ENCODE measurements at places on chromosomes 13 and 19.

GRCh38 chr19:7524523-7524922, 2.1 kb downstream of the MCOLN1 start:
- no peak for DNase-seq

- no peak for DNase-seq
These were observed 575.9 kb downstream of the MYO16 start for GRCh38 chr13:109205315-109205714.

- no peak for DNase-seq
These were observed 31.9 kb downstream of the RFXAP start for GRCh38 chr13:36850790-36851438.

- no peak for DNase-seq
These were observed 19.1 kb downstream of the ZNF264 start for GRCh38 chr19:57210381-57210780.

- DNase-seq: peak; percentile 80
These were observed 2.2 kb upstream of the PLK5 start for GRCh38 chr19:1521636-1522035.

GRCh38 chr13:102237230-102237629, 164.6 kb downstream of the FGF14 start:
- DNase-seq: no peak

- no peak for DNase-seq
These were observed 110.1 kb upstream of the RXFP2 start for GRCh38 chr13:31629085-31629780.

DNA sequence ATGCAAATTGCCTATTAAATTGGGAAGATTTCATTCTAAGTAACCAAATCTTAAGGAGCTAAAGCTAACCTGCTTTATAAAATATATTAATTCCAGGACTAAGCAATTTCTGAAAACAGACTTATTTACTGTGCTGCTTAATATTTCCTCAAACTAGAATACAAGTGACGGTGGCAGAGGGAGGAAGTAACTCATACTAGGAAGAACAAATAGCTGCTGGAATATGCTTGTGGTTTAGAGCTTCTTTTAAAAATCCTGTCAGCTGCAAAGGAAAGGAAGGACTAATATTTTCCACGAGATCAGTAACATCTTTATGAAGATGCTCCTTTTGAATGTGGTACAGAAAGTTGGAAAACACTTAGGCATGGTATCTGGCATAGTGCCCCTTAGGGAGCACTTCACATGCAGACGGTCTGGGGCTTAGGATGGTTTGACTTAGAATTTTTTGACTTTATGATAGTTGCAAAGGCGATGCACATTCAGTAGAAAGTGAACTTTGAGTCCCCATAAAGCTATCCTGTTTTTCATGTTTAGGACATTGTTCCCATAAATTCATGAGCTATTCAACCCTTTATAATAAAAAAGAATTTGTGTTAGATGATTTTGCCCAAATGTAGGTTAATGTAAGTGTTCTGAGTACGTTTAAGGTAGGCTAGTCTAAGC, 3.4 kb upstream of the HNRNPA1L2 start:
- DNase-seq: no peak

- DNase-seq: peak; percentile 28
These were observed 844 bp upstream of the ASPDH start for GRCh38 chr19:50514346-50515167.

- DNase-seq: no peak
These were observed 2.8 kb downstream of the DNAJC3 start for GRCh38 chr13:95679722-95680121.

GRCh38 chr19:18119013-18119716, 21.6 kb downstream of the MAST3 start:
- DNase-seq: no peak

GRCh38 chr13:58018020-58018419, 386.5 kb downstream of the PCDH17 start:
- no peak for DNase-seq

GRCh38 chr13:73224703-73225102, 165.9 kb downstream of the KLF5 start:
- no peak for DNase-seq

DNA sequence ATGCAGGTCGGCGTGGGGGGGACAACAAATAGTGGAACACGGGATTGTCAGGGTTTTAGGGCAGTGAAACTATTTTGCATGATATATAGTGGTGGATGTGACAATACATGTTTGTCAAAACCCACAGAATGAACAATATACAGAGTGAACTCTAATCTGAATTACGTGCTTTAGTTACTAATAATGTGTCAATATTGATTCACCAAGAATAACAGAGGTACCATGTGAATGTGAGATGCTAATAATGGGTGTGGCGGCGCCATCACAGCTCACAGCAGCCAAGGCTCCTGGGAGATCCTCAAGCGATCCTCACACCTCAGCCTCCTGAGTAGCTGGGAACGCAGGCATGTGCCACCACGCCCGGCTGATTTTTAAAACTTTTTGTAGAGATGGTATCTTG, 12.9 kb downstream of the ELAVL1 start:
- DNase-seq: no peak

DNA sequence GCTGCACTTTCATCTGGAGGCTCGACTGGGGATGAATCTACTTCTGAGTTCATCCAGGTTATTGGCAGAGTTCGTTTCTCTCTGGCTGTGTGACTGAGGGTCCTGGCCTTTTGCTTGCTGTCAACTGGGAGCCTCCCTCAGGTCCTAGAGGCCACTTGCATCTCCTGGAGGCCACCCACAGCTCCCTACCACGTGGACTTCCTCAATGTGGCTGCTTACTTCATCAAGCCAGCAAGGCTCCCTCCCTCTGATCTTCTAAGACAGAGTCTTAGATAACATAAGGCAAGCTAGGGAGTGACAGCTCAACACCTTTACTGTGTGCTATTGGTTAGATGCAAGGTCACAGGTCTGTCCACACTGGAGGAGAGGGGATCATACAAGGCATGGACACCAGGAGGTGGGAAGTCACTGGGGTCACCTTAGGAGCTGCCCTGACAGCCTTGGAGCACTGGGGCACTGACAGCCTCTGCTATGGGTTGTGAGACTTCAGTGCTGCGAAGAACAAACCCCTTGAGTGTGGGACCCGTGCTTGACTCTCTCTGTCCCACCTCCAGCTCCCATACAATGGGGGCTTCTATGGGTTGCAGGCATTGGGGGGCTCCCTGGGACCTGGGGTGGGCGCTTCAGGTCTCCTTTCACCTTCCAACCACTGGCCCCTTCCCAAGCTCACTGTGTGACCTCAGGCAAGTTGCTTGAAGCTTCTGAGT, 5.3 kb downstream of the FAM187B start:
- no peak for DNase-seq

DNA sequence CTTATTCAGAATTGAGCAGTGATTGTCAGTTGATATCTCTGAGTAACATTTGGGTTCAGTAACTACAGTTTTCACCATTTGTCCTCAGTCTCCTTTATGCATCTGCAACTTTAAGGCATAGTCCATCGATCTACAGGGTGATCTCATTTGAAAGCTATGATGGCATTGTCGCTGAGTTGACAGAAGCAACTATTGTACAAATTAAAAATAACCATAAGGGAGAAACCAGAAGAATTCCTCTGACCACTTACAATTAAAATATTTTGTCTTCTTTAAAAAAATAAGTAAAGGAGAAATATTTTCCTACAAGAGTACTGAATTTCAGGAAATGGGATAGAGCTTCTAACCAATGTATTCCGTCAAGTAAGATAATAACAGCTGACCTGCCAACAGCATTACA, 30.6 kb downstream of the RAP2A start:
- no peak for DNase-seq

DNA sequence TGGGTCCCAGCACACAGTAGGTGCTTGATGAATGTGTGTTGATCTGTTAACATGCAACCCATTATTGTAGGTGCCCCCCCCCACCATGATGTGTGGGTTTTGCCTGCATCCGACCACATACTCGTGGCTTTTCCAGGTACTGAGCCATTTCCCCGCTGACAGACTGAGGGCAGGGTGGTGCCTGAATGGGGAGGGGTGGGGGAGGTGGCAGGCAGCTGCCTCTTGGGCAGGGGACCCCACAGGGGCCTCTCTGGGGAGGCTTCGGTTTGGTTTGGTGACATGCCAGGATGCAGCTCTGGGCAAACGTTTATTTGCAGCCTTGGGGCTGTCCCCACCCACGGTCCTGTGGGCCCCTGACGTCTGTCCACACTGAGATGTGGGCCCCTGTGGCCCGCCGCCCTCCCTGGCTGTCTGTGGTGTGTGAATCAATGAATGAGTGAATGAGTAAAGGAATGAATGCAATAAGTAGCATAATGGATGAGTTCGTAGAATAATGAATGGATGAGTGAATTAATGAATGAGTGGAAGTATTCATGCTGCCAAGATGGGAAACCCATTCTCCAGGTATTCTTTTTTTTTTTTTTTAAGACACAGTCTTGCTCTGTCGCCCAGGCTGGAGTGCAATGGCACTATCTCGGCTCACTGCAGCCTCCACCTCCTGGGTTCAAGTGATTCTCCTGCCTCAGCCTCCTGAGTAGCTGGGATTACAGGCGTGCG, 9.0 kb upstream of the JUND start:
- no peak for DNase-seq

- no peak for DNase-seq
These were observed 1.3 kb downstream of the ICAM5 start for GRCh38 chr19:10290876-10291553.

- no peak for DNase-seq
These were observed 32.2 kb downstream of the F2RL3 start for GRCh38 chr19:16920816-16921529.

DNA sequence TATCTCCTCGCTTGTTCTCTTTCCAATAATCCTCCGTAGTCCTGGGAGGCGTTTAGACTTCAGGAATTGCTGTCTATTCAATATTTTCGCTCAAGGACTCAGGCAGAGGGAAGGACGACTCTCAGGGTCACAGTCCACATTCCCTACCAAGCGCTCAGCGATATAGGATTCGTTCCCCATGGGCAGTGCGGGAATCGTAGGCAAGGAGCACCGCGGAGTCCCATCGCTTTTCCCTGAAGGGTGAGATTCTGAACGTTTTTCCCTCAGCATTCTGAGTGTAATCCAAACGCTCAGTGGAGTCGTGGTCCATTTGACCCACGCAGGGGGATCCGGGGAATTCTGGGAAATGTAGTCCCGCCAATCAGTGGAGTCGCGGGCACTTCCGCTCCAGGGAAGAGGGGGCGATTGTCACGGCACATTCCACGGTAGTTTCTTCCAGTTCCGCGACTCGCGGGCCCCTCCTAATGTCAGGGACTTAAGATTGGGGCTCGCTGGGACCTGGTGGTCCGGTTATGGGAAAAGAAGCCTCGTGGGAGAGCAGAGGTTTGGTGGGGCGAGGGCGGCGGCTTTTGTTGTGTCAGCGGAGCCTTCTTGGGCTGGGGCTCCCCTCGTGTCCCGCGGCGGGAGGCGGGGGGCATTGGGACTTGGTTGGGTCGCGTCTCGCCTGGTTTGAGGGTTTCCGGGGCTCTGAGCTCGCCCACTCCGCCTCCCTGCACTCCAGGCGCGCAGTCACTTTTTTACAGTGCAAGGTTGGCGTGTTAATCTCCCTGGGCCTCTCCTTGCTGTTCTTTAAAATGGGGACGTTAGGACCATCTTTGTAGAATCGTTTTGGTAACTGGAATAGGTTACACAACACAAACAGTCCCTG, at the start of gene ZNF234:
ZNF234 (plus strand) TSS at position 364 of the 868 bp plus-strand sequence. CDS start 3,079 bp downstream, outside the sequence.
- DNase-seq: peak; percentile 86

DNA sequence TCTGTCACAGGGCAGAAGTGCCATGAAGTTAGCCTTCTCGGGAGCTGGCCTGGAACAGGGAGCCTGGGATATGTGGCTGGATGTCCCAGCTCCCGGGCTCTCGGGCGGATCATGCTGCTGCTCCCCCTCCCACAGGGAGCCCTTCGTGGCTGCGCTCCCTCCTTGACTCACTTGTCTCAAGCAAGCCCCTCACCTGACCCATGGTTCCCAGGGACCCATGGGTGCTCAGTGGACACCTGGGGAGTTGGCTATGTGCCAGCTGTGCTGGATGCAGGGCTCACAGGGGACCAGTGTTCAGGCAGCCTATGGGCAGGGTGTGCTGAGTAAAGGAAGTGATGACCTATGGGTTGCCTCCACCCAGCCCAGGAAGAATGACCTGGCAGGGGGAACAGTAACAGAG, 213.1 kb upstream of the SGCG start:
- no peak for DNase-seq

- no peak for DNase-seq
These were observed 2.8 kb downstream of the AP3D1 start for GRCh38 chr19:2148482-2149135.

- no peak for DNase-seq
These were observed 199.9 kb downstream of the DIAPH3 start for GRCh38 chr13:59963827-59964226.

- DNase-seq: no peak
These were observed 1287.7 kb downstream of the SLITRK5 start for GRCh38 chr13:88958821-88959220.

DNA sequence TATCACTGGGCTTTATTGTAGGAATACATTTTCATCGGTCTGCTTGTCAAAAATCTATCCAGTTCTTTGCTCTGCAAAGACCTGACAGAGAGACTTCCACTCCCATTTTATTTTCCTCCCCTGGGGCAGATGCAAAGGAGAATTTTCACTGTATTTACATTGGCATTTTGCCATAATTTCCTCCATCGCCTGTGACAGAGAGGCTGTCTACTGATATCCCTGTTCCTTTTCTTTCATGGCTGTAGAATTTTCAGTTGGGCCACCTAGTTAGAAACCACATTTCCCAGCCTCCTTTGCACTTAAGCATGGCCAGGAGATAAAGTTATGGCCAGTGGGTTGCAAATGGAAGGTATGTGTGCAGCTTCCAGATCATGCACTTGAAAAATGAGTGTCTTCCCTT, 89.3 kb downstream of the NUFIP1 start:
- DNase-seq: no peak

DNA sequence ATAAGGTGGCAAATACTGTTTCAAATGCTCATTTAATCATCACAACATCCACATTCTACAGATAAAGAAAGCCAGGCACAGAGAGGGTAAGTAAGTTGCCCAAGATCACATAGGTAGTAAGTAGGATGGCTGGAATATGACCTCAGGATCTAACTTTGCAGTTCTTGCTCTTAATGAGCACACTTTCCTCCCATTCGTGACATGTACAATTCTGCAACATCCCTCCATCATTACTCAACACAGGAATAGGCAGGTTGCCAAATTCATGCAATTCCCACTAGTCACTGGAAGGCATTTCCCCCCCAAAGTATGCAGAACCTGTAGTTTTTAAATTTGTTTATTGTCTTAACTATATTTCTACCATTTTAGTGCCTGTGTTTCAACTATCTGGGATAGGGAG, 109.2 kb downstream of the OLFM4 start:
- no peak for DNase-seq

- no peak for DNase-seq
These were observed 35.6 kb downstream of the EPS15L1 start for GRCh38 chr19:16435999-16436650.

Measured in sigmoid colon (tissue), 7 donors.